ENCODE measurements at places on chromosomes 7 and 10.
A peak's percentile ranks its signal among the peaks of the same experiment; 100 is the strongest.

GRCh38 chr7:43307522-43307921, 195.1 kb downstream of the HECW1 start:
- H3K27me3 ChIP-seq = peaks cover 26% of the 10 kb centered on the region
- no peak overlapping the region for H3K27ac ChIP-seq
- H3K4me3 ChIP-seq = no peak overlapping the region
- no peaks in the 10 kb centered on the region for H3K4me1 ChIP-seq
- H3K36me3 ChIP-seq = no peaks in the 10 kb centered on the region

DNA sequence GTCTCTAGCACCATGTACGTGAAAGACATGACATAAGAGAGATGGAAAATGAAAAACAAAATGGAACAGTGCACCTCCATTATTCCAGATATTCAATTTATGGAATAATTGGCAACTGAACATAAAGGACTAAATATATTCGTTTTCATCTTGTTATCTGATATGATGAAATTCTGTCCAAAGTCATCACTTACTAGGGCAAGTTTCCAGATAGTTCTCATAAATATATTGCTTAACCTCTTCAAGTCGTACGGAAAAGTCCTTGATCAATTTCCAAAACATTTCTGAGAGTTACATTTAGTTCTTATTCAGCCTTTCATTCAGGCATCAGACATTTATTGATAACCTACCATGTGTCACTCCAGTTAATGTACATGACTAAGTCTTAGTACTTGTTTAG, 185.2 kb downstream of the HGF start:
- H3K27me3 ChIP-seq = no peaks in the 10 kb centered on the region
- H3K36me3 ChIP-seq = no peaks in the 10 kb centered on the region
- no peak overlapping the region for H3K27ac ChIP-seq
- no peak overlapping the region for H3K4me3 ChIP-seq

GRCh38 chr7:50863053-50863452, 80.4 kb upstream of the GRB10 start:
- no peaks in the 10 kb centered on the region for H3K4me1 ChIP-seq
- H3K4me3 ChIP-seq = no peak overlapping the region
- no peak overlapping the region for H3K27ac ChIP-seq
- no peak for ATAC-seq

- ATAC-seq = no peak
- H3K4me3 ChIP-seq = no peak overlapping the region
- H3K27ac ChIP-seq = no peak overlapping the region
- H3K27me3 ChIP-seq = no peaks in the 10 kb centered on the region
Measured at GRCh38 chr7:22128528-22128920, 182.8 kb upstream of the CDCA7L start.

DNA sequence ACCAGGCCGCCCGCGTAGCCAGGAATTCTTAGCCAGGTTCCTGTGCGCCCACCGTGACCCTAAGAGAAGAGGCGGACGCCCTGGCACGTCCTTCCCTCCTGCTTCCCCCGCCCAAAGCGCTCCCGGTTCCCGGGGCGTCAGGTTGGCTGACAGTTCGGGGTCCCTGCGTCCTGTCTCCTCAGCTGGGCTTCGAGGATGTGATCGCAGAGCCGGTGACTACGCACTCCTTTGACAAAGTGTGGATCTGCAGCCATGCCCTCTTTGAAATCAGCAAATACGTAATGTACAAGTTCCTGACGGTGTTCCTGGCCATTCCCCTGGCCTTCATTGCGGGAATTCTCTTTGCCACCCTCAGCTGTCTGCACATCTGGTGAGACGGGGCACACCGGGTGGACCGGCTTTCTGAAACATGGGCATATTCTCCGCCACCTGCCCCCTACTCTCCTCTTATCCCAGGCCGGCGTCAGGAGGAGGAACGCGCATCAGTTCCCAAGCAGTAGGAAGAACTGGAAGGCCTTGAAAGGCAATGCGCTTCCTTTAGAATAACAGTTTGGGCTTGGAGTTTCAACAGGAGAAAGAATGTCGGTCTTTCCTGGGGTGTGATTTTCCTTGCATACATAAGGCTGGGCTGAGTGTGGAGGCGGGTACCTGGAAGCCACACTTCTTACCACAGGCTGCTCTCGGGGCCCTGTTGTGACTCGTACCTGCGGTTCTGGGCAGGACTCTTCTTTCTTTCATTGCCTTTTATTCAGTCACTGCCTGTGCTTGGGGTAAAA, 728 bp downstream of the CAV2 start:
- no peak overlapping the region for H3K27ac ChIP-seq
- peak; percentile 46 for ATAC-seq
- peak overlapping the region; percentile 73 for H3K4me3 ChIP-seq
- peaks cover 37% of the 10 kb centered on the region for H3K27me3 ChIP-seq
- no peaks in the 10 kb centered on the region for H3K36me3 ChIP-seq

- no peaks in the 10 kb centered on the region for H3K36me3 ChIP-seq
- H3K27ac ChIP-seq = peak overlapping the region; percentile 8
- peaks cover 10% of the 10 kb centered on the region for H3K27me3 ChIP-seq
Measured at GRCh38 chr10:110429301-110429700, 68.4 kb upstream of the DUSP5 start.

DNA sequence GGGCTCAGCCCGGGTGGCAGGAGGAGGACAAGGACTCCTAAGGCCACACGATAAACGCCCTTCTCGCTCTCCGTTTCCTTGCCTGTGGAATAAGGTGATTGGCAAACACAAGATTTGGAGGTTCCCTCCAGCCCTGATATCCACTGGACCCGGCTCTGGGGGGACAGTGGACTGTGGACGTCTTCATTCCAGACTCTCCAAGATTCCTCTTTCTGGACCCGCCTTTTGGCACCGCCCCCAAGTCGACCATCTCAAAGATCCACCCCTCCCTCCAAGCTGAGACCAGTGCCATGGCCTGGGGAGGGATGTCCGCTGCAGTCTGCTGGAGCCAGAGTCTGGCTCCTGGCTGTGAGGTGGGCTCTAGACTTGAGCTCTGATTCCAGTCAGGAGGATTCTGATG, 23.6 kb downstream of the ZNF783 start:
- peaks cover 29% of the 10 kb centered on the region for H3K36me3 ChIP-seq
- peak overlapping the region; percentile 81 for H3K27ac ChIP-seq
- H3K4me3 ChIP-seq = peak overlapping the region; percentile 90
- no peak for ATAC-seq
- peaks cover 34% of the 10 kb centered on the region for H3K4me1 ChIP-seq
- no peaks in the 10 kb centered on the region for H3K27me3 ChIP-seq

DNA sequence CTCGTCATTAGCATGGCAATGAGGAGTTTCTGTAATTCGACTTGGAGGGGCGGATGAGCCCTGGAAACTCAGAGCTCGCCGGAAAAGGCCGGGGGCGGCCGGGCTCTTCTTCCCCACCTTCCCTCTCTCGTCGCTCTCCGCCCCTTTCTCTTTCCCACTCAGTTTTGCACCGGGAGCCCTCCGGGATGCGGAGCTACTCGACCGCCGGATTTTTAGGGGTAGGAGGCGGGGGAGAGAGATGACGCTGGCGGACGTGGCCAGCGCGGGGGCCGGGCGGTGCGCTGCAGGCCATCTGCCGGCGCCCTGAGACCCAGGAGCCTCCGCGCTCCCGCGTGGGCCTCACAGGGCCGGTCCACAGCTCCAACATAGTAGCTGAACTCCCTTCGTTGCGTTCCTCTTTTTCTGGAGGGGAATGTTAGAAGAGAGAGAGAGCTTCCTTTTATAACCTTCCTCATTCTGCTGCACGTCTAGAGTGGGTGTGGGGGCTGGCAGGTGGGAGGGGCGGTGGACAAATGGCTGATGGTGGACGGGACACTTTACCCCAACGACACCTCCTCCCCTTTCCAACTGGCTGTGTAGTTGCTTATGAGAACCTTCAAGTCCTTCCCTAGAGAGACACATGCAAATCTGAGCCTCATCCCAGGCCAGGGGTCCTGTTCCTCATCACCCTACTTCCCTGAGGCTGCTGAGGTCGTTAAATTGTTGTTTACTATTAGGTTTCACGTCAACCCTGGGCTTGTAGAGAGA, 1.1 kb upstream of the HOXA1 start:
- peaks cover 32% of the 10 kb centered on the region for H3K36me3 ChIP-seq
- peak overlapping the region; percentile 88 for H3K4me3 ChIP-seq
- no peak for ATAC-seq
- peaks cover 43% of the 10 kb centered on the region for H3K4me1 ChIP-seq

GRCh38 chr7:158284121-158284520, 303.5 kb downstream of the PTPRN2 start:
- no peaks in the 10 kb centered on the region for H3K36me3 ChIP-seq
- no peak overlapping the region for H3K27ac ChIP-seq
- H3K4me3 ChIP-seq = no peak overlapping the region
- H3K4me1 ChIP-seq = no peaks in the 10 kb centered on the region

DNA sequence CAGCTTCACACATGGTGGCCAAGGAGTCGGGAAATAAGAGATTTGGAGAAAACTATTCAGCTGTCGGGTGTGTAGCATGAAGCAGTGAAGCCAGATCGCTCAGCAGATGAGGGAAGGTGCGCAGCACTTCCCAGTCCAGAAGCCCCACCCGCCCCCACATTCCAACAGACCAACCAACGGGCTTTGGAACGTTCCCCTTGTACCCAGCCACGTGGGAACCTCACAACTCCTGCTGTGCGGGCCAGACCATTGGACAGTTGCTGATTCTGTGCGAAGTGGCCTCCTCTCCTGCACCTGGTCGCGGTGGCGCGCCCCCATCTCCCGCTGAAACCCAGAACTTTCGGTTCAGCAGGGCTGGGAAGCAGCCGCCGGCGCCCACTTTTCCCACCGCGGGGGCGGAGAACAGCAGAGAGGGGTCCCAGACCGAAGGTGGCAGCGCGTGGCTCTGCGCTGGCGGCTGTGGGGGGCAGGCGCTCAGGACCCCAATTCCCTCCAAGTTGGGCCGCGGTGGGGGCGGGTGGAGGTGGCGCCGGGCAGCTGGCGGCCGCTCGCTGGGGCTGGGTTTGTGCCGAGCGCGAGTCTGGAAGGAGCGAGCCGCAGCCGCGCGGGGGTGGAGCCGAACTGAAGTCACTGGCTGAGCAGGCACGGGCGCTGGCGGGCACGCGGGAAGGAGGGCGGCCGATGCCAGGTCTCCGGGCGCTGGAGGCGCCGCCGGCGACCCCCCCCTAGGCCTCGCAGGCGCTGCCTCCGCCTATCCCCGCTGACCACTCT, 1301.5 kb upstream of the SORCS1 start:
- H3K36me3 ChIP-seq = no peaks in the 10 kb centered on the region
- peaks cover 13% of the 10 kb centered on the region for H3K27me3 ChIP-seq
- no peaks in the 10 kb centered on the region for H3K4me1 ChIP-seq
- no peak overlapping the region for H3K4me3 ChIP-seq
- H3K27ac ChIP-seq = no peak overlapping the region

DNA sequence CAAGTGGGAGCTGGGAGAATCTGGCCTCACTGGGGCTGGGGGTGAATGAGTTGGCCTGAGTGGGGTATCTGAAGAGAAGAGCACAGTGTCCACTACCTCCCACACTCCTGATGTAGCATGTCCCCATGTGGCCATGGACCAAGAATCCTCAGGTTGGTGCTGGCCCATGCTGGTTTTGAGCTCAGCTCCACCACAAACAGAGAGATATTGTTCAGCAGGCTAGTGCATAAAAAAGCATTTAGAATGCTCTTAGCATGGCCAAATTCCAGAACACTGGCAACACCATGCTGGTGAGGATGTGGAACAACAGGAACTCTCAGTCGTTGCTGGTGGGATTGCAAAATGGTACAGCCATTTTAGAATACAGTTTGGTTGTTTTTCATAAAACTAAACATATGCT, 61.4 kb downstream of the FRMPD2 start:
- no peak for ATAC-seq
- peaks cover 21% of the 10 kb centered on the region for H3K27me3 ChIP-seq
- no peaks in the 10 kb centered on the region for H3K4me1 ChIP-seq
- no peak overlapping the region for H3K4me3 ChIP-seq

DNA sequence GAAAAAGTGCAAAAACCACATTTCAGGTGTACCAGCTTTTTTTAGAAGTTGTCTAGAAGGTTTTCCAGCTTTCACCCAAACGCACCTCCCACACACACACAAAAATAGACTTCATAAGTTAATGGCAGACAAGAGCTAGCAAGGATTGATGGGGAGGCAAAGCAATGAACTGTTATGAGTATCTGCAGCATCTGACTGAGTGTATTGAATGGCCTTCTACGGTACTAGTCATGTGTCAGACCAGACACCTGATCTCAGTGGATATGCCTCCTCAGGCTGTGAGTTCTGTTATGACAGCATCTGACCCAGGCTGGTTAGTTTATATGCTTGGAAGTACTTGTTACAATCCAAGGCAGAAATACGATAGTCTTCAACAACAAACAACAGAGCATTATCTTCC, 406.1 kb upstream of the AUTS2 start:
- H3K27me3 ChIP-seq = no peaks in the 10 kb centered on the region
- no peak overlapping the region for H3K27ac ChIP-seq
- ATAC-seq = peak; percentile 80
- peaks cover 14% of the 10 kb centered on the region for H3K4me1 ChIP-seq
- H3K36me3 ChIP-seq = no peaks in the 10 kb centered on the region
